ENCODE measurements at places on chromosomes 5 and 9.

GRCh38 chr5:141618030-141618803 lies 583 bp downstream of the DIAPH1 start:
- peaks cover 2% of the 10 kb centered on the region for H3K36me3 ChIP-seq
- peaks cover 32% of the 10 kb centered on the region for H3K4me1 ChIP-seq
- DNase-seq = no peak

DNA sequence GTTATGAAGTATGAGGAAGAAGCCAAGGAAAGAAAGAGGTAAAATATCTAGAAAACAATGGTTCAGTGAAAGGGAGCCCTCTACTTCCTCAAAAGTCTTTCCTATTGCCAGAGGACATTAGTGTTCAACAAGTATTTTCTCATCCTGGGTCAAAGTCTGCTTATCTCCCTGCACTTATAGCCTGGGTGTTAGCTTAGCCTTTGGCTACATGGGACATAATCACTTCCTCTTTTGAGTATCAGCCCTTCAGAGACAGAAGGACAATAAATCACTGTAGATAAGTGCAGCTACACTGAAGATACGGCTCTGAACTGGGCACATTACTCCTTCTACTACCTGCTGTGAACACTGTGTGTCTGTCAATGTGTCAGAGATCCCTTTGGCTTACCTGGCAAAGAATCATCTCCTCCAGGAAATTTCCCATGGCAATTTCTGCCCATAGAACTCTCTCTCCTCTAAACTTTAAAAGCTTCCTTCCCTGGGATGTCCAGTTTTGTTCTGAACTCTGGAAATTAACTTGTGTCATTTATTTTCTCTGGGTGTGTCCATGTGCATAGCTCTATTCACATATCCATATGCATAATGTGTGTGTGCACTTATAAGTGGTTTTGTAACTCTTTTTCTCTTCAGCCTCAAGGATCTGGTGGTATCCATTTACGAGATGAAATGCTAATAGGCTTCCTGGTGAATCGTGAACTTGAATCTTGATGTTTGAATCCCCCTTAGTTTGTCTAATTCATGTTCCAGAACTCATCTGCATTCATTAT lies 30.0 kb upstream of the RECK start:
- H3K27ac ChIP-seq = no peak overlapping the region
- H3K36me3 ChIP-seq = no peaks in the 10 kb centered on the region
- no peaks in the 10 kb centered on the region for H3K4me1 ChIP-seq
- peaks cover 73% of the 10 kb centered on the region for H3K27me3 ChIP-seq

- no peak overlapping the region for H3K27ac ChIP-seq
- no peaks in the 10 kb centered on the region for H3K4me1 ChIP-seq
- H3K36me3 ChIP-seq = no peaks in the 10 kb centered on the region
- no peaks in the 10 kb centered on the region for H3K27me3 ChIP-seq
These were observed 184.1 kb downstream of the PDE4D start for GRCh38 chr5:59709346-59709821.

DNA sequence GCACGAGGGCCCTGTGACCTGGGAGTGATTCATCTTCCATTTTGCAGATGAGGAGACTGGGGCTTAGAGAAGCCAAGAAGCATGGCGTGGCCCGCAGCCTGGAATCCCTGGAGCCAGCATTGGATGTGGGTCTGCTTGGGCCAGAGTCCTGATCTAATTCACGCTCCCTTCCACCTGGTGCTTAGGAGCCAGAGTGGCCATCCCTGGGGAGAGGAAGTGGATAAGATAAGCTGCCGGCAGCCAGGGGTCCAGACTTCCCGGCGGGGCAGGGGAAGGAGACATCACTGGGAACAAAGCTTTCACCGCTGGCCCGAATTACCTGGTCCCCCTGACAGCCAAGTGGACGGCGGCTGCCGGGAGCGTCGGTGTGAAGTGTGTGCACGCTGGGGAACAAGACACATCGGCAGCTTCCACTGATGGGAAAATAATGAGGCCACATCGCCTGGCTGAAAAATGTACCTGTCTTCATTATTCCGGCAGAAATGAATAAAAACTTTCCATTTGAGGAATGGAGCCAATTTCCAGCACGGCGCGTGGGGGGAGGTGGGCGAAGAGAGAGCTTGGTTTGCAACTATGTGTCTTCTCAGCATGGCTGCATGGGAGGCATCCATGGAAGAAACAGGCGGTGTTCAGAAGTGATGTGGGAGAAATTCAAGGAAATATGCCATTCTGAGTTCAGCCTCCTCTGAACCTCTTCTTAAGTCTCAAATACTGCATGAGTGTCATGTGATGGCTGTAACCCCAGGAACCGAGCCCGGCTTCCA lies 78.5 kb downstream of the OLFM1 start:
- H3K36me3 ChIP-seq = no peaks in the 10 kb centered on the region
- H3K4me1 ChIP-seq = no peaks in the 10 kb centered on the region
- no peak for DNase-seq
- no peak overlapping the region for H3K4me3 ChIP-seq
- peaks cover under 1% of the 10 kb centered on the region for H3K27me3 ChIP-seq

- peaks cover 6% of the 10 kb centered on the region for H3K36me3 ChIP-seq
- no peaks in the 10 kb centered on the region for H3K4me1 ChIP-seq
- no peak for DNase-seq
- no peak overlapping the region for H3K4me3 ChIP-seq
- no peak overlapping the region for H3K27ac ChIP-seq
These were observed 288.3 kb downstream of the SLF1 start for GRCh38 chr5:94906750-94907149.

GRCh38 chr5:140555747-140556312 lies 1.4 kb downstream of the SRA1 start:
- H3K4me3 ChIP-seq = peak overlapping the region; percentile 89
- peaks cover 7% of the 10 kb centered on the region for H3K36me3 ChIP-seq
- H3K27me3 ChIP-seq = no peaks in the 10 kb centered on the region
- H3K27ac ChIP-seq = peak overlapping the region; percentile 95
- no peak for DNase-seq
- peaks cover 23% of the 10 kb centered on the region for H3K4me1 ChIP-seq

DNA sequence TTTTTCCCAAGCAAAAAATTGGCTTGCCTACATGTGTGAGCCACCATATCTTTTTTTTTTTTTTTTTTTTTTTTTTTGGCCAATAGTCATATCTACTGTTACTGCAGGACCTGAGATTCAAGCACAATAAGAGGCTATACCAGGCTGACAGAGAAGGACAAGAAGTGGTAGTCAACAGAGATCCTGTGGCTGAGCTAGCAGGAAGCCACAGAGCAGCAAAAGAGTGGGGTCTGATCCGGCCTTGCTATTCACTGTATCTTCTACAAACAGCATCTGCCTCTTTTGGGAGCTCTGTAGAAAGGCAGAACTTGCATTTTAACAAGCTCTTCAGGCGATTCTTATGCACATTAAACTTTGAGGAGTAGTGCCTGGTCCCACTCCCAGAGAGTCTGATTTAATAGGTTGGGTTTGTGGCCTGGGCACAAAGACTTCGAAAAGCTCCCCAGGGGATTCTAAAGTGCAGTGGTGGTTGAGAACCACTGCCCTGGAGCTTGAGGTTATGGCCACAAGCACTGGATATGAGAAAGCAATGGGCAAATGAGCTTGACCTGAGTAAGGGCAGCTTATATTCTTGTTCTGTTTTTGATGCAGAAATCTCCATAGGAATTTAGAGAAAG lies 162.8 kb downstream of the PIK3R1 start:
- H3K27me3 ChIP-seq = peaks cover 3% of the 10 kb centered on the region
- no peak overlapping the region for H3K4me3 ChIP-seq
- H3K27ac ChIP-seq = no peak overlapping the region
- no peaks in the 10 kb centered on the region for H3K4me1 ChIP-seq

GRCh38 chr5:11734369-11734768 lies 169.9 kb downstream of the CTNND2 start:
- DNase-seq = no peak
- H3K4me3 ChIP-seq = no peak overlapping the region
- H3K4me1 ChIP-seq = no peaks in the 10 kb centered on the region
- no peaks in the 10 kb centered on the region for H3K36me3 ChIP-seq
- no peak overlapping the region for H3K27ac ChIP-seq

- no peak for DNase-seq
- H3K4me3 ChIP-seq = no peak overlapping the region
These were observed 6.2 kb upstream of the CD180 start for GRCh38 chr5:67202828-67203227.

DNA sequence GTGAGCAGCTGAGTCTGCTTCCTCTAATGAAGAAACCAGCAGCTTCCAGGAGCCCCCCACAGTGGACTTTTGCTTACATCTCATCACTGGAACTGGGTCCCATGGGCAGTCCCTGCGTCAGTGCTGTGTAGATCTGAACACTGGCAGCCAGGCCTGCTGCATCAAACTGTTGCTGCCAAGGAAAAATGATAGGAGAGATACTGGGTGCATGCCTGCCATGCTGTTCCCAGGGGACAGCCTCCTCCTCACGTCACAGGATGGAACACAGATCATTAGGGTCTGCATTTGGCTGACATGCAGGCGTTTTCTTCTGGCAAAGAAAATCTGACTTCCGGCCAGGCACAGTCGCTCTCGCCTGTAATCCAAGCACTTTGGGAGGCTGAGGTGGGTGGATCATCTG lies 67.9 kb downstream of the OLFM1 start:
- no peak overlapping the region for H3K27ac ChIP-seq
- no peaks in the 10 kb centered on the region for H3K36me3 ChIP-seq
- no peak for DNase-seq
- H3K27me3 ChIP-seq = no peaks in the 10 kb centered on the region
- H3K4me3 ChIP-seq = no peak overlapping the region
- H3K4me1 ChIP-seq = no peaks in the 10 kb centered on the region

GRCh38 chr5:156446526-156446925 lies 119.6 kb downstream of the SGCD start:
- no peaks in the 10 kb centered on the region for H3K4me1 ChIP-seq
- H3K27me3 ChIP-seq = no peaks in the 10 kb centered on the region
- no peaks in the 10 kb centered on the region for H3K36me3 ChIP-seq
- no peak for DNase-seq

DNA sequence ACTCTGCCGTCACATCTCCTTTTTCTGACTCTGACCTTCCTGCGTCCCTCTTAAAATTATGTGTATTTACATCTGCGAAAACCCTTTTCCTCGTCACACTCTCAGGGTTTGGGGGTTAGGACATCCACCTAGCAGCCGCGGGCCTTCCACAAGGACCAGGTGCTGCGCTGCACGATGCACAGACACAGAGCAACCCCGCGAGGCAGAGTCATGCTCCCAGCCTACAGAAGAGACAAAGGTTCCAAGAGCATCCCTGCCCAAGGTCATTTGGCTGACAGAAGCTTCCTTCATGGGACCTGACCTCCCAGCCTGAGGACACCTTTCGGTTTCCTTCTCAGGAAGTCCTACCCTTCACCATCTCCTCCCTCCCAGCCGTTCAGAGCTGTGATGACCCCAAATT lies 118.6 kb upstream of the SARDH start:
- no peak overlapping the region for H3K4me3 ChIP-seq
- no peaks in the 10 kb centered on the region for H3K36me3 ChIP-seq
- H3K27me3 ChIP-seq = no peaks in the 10 kb centered on the region
- no peaks in the 10 kb centered on the region for H3K4me1 ChIP-seq

GRCh38 chr5:30994176-30994575 lies 199.3 kb upstream of the CDH6 start:
- no peaks in the 10 kb centered on the region for H3K4me1 ChIP-seq
- H3K36me3 ChIP-seq = no peaks in the 10 kb centered on the region
- no peak for DNase-seq
- H3K27me3 ChIP-seq = no peaks in the 10 kb centered on the region

- no peaks in the 10 kb centered on the region for H3K4me1 ChIP-seq
- H3K4me3 ChIP-seq = no peak overlapping the region
- no peaks in the 10 kb centered on the region for H3K27me3 ChIP-seq
- H3K27ac ChIP-seq = no peak overlapping the region
- DNase-seq = no peak
These were observed 141.7 kb downstream of the XRCC4 start for GRCh38 chr5:83219077-83219476.

GRCh38 chr9:88775037-88775471 lies 216.2 kb upstream of the S1PR3 start:
- no peaks in the 10 kb centered on the region for H3K36me3 ChIP-seq
- no peak overlapping the region for H3K4me3 ChIP-seq
- DNase-seq = no peak
- no peaks in the 10 kb centered on the region for H3K4me1 ChIP-seq
- H3K27ac ChIP-seq = no peak overlapping the region
- H3K27me3 ChIP-seq = no peaks in the 10 kb centered on the region

- H3K4me3 ChIP-seq = no peak overlapping the region
- H3K27me3 ChIP-seq = no peaks in the 10 kb centered on the region
- DNase-seq = no peak
- no peak overlapping the region for H3K27ac ChIP-seq
- H3K4me1 ChIP-seq = no peaks in the 10 kb centered on the region
These were observed 271.7 kb upstream of the TLE4 start for GRCh38 chr9:79300068-79300467.

GRCh38 chr5:120140501-120140900 lies 323.6 kb upstream of the PRR16 start:
- H3K27ac ChIP-seq = no peak overlapping the region
- no peaks in the 10 kb centered on the region for H3K36me3 ChIP-seq
- no peaks in the 10 kb centered on the region for H3K27me3 ChIP-seq
- H3K4me1 ChIP-seq = no peaks in the 10 kb centered on the region
- DNase-seq = no peak
- H3K4me3 ChIP-seq = no peak overlapping the region

GRCh38 chr5:95916687-95917085 lies 45.0 kb downstream of the ELL2 start:
- no peaks in the 10 kb centered on the region for H3K27me3 ChIP-seq
- H3K36me3 ChIP-seq = peaks cover 6% of the 10 kb centered on the region
- no peak overlapping the region for H3K27ac ChIP-seq
- no peak overlapping the region for H3K4me3 ChIP-seq
- no peak for DNase-seq

DNA sequence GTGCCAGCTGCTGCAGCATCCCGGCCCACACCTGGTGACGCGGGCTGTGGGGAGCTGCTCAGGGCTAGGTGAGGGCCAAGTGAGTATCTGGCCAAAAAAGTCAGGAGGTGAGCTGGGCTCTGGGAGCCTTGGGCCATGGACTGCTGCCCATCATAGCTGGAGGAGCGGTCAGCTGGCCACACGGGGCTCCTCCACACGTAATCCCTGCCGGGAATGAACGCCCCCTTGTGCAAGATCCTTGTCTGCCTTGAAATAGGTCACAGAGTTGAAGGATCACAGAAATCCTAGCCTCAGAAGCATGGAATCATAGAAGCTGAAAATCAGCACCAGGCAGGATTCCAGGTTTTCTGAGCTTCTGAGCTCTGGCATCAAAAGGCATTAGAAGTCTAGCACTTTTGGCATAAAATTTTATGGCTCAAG lies 16.8 kb upstream of the COL27A1 start:
- no peaks in the 10 kb centered on the region for H3K36me3 ChIP-seq
- H3K4me3 ChIP-seq = no peak overlapping the region
- no peaks in the 10 kb centered on the region for H3K4me1 ChIP-seq
- no peak for DNase-seq
- H3K27me3 ChIP-seq = no peaks in the 10 kb centered on the region

Measured in Panc1 (cell line).